ENCODE measurements at places on chromosomes 1 and 21.

- DNase-seq, result no peak
Observed at GRCh38 chr1:95252422-95252821, 18.4 kb downstream of the RWDD3 start.

GRCh38 chr1:80171631-80172030 lies 1165.1 kb upstream of the ADGRL4 start:
- no peak for DNase-seq

GRCh38 chr1:12439073-12439472 lies 178.9 kb downstream of the DHRS3 start:
- DNase-seq, result no peak

- DNase-seq, result no peak
Observed at GRCh38 chr1:178388418-178389145, 108.2 kb downstream of the CLEC20A start.

DNA sequence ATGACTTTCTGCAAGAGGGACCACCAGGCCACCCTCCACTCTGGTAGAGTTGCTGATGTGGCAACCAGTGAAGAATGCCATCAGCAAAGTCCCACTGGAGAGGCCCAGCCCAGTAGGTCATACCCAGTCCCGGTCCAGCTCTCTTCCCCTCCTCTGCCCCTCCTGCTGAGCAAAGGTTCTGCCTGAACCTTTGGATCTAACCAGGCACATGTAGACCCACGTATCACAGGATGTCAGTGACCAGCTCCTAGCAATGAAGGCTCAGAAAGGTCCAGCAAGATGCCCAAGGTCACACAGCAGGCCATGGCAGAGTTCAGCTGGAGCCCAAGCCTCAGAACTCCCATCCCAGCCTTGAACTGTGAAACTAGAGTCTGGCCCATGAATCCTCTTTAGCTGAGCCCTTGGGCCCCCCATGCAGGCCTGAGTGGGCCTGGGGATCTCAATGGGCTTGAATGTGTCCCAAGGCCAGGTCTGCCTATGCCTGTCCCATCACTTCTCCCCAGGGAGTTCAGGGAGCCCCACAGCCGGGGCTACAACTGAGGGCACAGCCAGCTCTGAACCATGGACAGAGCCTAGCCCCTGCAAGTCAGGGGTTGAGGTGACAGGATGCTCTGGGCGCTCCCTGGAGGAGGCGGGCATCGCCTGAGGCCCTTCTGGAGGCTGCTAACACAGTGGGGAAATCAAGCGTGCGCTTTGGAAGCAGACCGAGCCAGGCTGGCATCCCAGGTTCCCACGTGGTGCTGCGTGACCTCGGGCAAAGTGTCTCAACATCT lies 21.4 kb upstream of the PADI1 start:
- DNase-seq, result no peak

- no peak for DNase-seq
Observed at GRCh38 chr1:170692866-170693575, 29.1 kb downstream of the PRRX1 start.

- DNase-seq, result no peak
Observed at GRCh38 chr1:63618011-63618410, 24.8 kb downstream of the PGM1 start.

DNA sequence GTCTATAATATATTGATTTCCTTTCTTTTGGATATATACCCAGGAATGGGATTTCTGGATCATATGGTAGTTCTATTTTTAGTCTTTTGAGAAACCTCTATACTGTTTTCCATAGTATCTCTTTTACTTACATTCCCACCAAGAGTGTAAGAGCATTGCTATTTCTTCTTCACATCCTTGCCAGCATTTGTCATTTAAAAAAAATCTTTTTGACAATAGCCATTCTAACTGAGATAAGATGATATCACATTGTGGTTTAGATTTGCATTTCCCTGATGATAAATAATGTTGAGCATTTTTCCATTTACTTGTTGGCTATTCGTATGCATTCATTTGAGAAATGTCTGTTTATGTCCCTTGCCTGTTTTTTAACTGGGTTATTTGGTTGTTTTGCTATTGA lies 467.4 kb downstream of the COL11A1 start:
- no peak for DNase-seq

DNA sequence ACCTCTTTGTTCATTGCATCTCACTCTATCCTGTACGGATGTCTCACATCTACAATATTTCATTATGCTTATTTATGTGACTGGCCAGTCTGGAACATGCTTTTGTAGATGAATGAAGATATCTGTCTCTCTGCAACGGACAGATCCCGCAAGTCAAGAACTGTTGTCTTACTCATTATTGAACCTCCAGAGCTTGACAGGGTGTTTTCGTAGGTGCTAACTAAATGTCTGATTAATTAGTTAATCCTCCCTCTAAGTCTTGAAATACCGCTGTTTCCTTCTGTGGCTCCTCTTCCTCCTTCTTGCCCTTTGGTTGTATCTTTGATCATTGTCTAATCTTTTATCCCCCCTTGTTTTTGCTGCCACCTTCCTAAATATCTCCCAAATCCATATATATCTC lies 3.2 kb upstream of the C1orf162 start:
- no peak for DNase-seq

GRCh38 chr1:109488201-109488600 lies 4.5 kb downstream of the ATXN7L2 start:
- no peak for DNase-seq

GRCh38 chr1:202047977-202048376 lies 37.6 kb downstream of the ELF3 start:
- no peak for DNase-seq

DNA sequence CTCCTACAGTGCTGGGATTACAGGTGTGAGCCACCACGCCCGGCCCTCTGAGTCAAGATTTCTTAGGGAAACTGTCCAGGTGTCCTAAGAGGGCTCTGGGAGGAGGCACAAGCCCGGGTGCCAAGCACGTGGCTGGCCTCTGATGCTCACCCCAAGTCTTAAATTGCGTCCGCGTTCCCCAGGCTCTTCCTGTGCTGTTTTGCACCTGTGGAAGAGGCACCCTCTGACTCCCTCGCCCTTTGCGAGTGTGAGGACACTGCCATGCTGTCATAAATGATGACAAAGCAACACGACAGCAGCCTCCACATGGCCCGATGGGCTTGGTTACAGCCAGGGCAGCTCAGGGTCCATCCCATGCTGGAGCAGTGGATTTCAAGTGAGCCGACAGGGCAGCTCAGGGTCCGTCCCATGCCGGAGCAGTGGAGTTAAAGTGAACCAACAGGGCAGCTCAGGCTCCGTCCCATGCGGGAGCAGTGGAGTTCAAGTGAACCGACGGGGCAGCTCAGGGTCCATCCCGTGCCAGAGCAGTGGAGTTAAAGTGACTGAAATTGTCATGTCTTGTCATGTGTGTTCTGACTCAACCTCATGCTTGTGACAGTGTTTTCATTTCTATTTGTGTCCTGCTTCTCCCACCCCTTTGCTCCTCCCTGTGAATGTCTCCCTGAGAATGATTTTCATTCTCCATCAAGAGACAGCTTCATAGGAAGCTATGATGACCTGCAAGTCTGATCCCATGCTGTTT lies 33.9 kb downstream of the PCNT start:
- DNase-seq, result no peak

GRCh38 chr1:8359617-8360481 lies 41.9 kb downstream of the SLC45A1 start:
- no peak for DNase-seq

- DNase-seq, result no peak
Observed at GRCh38 chr1:64711266-64711665, 33.6 kb upstream of the RAVER2 start.

DNA sequence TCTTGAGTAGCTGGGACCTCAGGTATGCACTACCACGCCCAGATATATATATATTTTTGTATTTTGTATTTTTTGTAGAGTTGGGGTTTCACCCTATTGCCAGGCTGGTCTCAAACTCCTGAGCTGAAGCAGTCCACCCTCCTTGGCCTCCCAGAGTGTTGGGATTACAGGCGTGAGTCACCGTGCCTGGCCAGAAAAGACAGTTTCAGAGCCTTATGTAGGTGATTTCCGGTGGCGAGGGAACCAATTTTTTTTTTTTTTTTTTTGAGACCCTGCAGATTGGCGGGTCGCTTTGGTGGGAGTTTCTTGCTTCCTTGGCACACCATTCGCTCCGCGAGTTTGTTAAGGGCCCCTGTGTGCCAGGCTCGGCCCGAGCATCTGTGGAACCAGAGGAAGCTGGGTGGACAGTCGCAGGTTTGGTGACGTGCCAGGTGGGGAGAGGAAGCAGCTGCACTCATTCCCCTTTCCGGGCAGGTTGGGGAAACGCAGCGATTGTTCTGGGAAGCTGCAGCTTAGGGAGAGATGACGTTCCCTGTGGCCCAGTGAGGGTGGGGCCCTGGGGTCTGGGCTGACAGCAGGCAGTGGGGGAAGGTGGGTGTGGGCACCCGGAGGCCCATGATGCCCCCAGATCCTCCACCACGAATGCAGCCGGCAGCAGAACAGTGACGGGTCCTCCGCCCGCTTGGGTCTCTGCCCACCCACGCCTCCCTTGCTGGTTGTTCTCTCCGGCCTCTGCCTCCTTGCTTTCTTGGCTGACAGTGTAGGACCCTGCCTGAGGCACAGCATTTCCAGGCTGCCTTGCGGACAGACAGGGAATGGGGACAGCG lies 25.1 kb downstream of the SPSB1 start:
- DNase-seq, result no peak

DNA sequence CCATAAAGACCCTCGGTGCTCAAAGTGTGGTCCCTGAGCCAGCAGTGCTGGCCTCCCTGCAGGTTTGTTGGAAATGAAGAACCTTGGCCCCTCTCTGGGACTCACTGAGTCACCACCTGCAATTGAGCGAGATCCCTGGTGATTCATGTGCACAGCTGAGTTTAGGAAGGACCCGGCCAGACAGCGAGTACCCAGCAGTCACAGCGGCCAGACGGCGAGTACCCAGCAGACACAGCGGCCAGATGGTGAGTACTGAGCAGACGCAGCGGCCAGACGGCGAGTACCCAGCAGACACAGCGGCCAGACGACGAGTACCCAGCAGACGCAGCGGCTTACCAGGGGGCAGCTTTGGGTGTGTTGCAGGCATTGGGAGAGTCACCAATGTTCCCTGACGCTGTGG lies 123.8 kb downstream of the PRDM16 start:
- no peak for DNase-seq

DNA sequence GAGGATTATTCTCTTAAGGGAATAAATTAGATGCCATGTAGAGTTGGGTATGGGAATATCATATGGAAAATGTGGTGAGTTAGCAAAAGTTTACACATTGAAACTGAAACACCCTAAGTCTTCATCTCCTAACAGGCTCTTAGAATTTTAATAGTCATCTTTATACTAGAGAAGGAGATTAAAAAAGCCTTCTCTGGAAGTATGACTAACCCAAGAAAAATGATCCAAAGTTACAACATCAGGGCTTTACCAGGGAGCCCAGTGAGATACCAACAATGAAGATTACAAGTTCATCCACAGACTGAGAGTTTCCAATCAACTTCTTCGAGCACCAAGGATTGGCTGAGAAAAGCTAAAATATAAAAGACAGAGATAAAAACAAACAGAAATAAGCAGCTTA lies 70.0 kb upstream of the KIAA0040 start:
- DNase-seq, result no peak

GRCh38 chr1:243497939-243498681 lies 242.3 kb downstream of the SDCCAG8 start:
- DNase-seq, result no peak

DNA sequence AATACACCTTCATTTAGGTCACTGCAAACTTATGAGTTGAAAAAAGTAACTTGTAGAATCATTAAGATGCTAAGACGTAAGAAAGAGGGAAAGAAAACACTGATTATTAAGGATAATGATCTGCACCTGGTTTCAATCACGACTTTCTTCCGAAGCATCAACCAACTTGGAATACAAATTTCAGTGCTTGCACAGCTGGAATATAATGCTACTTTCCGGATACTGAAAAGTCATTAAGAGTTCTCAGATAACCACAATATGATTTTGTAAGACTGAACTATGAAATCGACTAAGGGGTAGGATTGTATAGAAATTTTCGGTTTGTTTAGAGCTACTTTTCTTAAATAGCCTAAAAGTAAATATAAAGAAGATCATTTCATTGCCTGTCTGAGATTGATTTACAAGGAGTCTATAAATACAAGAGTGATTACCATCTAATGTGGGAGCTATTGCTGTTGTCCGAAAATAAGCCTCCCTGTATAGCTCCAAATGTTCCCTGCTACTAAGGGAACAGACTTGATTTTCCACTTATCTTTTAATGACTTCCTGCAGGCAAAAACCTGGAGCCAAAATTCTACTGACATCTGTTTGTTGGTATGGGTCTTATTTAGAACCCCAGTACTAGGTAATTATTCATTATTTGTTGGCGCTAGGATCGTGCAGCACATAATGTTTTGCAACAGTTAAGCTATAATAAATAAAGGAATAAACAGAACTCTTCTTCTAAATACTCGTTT lies 673.3 kb downstream of the KCNT2 start:
- no peak for DNase-seq

- DNase-seq, result no peak
Observed at GRCh38 chr1:237500566-237500965, 390.2 kb downstream of the ZP4 start.

DNA sequence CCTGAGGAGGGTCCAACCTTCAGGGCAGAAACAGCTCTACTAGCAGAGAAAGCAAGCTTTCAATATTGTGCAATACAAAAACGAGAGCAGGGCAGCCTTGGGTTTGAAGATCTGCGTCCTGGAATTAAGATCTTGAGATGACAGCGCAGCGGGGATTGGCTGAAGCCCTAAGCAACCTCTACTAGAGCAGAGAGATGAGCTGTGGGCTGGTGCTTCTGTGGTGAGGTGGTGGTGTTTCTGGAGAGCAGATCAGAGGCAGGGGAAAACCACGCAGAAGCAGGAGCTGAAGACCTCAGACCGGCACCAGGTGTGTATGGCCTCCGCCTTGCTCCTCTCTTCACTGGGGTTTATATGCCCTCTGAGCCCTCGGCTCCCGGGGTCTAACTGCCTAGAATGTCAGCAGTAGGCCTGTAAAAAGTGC lies 12.5 kb downstream of the TRAF3IP3 start:
- no peak for DNase-seq

DNA sequence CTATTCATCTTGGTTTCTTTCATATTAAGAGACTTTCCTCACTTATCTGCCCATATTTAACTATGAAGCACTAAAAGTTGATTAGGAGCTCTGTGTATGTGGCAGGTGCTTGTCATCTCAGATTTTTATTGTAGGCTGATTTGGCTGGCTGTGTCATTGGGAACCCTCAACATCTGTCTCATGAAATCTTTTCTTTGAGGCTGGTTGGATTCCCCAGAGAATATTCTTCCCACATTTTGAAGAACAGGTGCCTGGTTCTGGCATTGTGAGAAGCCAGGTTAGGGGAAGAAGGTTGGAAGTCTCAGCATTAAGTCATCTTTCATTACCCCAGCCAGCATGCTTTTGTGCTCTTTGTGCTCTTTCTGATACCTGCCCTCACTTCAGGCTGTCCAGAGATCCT lies 37.1 kb downstream of the EEIG2 start:
- DNase-seq, result no peak

- no peak for DNase-seq
Observed at GRCh38 chr1:112868191-112868590, 87.8 kb downstream of the SLC16A1 start.

DNA sequence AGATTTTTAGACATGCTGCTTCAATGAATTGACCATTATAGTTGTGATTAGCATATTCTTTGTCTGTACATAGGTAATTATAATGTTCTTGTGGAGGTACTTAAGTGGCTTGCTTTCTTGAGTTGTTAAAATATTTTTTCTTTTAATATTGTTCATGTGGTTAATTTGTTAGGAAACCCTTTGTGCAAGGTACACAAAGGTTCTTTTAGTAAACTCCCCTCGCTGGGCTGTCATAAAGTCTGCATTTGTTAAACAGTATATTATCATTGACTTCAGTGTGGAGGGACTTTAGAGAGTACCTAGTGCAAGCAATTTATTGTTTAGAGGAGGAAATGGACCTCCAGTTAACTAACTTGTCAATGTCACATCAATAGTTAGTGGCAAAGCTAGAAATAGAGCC lies 52.5 kb downstream of the DISP1 start:
- DNase-seq, result no peak

- DNase-seq, result no peak
Observed at GRCh38 chr1:7579016-7579415, 192.1 kb upstream of the VAMP3 start.
